ENCODE measurements at places on chromosomes 3 and 15. TPM values are rescaled to one million over a fixed set of nuclear protein-coding genes. Genes with fewer than 3 reads are reported as not detected.

The NCKIPSD gene
- total RNA-seq: 25.1 TPM

The EIF4A2 gene
- 135 TPM for total RNA-seq

The RBPMS2 gene
- total RNA-seq: not detected

The ZDHHC23 gene
- 2.9 TPM for total RNA-seq

The IL16 gene
- total RNA-seq: not detected

The FSIP1 gene
- not detected for total RNA-seq

The KCNAB1 gene
- total RNA-seq: not detected

The IL17RE gene
- total RNA-seq: not detected

The TMEM207 gene
- total RNA-seq: not detected

The ST8SIA2 gene
- total RNA-seq: not detected

All from Caki2 (cell line).